Kasumi-1 (cell line): ENCODE measurements at places on chromosomes 11 and 22.

DNA sequence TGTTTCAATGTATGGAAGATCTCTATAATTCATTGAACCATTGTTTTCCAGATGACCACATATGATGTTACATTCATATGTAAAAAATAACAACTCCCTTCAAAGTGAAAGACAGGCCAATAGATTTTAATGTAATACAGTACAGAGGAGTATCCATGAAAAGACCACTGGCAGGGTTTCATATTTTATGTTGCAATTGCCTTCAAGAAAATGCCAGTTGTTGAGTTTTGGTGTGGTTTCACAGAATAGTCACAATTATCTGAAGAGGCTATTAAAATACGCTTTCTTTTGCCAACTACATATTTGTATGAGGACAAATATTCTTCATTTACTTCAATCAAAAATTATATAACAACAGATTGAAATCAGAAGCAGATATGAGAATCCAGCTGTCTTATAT, 14.3 kb downstream of the AMOTL1 start:
- DNase-seq: no peak

DNA sequence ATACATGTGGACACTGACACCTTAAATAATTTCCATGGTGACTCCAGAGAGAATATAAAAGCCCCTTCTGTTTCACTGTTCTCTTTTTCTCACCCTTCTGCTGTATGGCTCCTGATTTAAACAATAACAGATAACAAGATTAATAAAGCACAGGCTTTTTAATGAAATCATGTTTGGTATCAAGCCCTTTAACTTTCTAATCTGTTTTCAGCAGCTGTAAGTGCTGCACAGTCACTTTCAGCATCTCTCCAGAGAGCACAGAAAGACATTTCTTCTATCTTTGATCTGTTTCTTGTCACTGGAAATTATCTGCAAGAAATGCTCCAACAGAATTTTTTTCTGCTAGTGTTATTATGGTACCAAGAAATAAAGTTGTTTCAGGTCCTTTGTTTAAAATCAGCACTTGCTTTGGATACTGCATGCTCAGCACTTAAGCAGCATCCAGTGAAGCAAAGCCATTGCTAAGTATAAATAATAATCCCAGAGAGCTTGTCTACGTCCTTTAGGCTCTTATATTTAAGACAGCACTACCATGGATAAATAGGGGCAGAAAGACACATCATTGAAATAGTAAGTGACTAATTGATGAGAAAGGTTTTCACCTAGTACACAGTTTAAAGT, 134.2 kb upstream of the CARD18 start:
- no peak for DNase-seq

DNA sequence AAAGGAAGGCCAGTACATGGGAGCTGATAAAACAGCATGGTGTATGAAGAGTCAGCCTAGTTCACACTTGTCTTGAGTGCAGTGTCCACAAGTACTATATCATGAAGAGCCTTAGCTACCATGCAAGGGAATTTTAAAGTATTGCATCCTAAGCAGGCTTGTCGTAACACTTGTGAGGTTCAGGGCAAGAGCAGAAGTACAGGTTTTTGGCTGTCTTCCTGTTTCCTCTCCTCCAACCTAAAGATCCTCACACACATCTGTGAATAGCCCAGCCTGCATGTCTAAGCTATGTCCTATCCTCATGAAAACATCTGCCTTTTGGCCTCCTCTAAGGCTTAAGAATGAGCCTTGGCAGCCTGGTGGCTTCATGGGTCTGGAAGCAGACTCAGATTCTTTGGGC, 34.6 kb upstream of the TMEM123 start:
- DNase-seq: no peak

- no peak for DNase-seq
These were observed 546.0 kb downstream of the METTL15 start for GRCh38 chr11:28654191-28654590.

DNA sequence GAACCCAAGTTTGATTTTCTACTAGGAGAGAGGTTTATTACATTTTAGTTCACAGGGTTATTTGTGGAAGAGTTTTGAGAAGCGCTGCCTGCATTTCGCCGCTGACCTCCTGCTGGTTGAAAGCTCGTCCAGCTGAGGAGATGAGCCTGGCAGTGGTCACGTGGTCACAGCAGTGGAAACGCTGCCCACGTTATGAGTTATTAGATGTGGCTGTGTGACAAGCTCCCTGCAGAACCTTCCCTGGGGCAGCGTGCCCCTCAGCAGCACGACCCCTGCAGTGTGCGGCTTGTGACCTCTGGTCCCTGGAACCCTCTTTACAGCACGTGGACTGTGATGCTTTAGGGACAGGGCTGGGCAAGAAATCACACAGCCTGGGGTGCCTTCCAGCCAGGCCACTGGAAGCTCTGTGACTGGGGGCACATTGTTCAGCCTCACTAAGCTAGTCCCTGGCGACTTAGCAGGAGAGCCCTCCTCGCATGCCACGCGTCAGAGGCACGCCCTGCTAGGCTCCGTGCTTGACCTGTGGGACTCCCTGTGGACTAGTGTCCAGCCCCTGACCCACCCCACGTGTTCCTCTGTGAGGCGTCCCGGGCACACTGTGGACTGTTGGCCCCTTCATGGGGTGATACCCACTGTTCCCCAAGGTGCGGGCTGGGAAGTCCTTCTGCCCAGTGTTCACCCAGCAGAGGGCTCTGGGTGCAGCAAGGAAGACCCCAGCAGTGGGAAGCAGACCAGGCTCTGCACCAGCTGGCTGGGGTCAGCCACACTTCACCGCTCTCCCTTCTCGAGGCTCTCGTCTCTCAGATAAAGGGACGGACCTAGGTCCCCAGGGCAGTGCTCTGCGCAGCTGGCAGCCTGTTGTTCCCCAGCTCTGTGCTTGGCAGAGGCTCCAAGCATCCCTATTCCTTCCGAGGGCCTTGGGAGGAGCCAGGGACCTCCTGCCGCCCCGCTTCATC, 349.5 kb downstream of the TBC1D22A start:
- no peak for DNase-seq

GRCh38 chr11:89493431-89493830, 2.3 kb upstream of the NOX4 start:
- DNase-seq: no peak

GRCh38 chr22:23751441-23751996, 607 bp upstream of the ZNF70 start:
- DNase-seq: no peak

- DNase-seq: no peak
These were observed 6.5 kb upstream of the ALDH3B2 start for GRCh38 chr11:67680696-67681470.

DNA sequence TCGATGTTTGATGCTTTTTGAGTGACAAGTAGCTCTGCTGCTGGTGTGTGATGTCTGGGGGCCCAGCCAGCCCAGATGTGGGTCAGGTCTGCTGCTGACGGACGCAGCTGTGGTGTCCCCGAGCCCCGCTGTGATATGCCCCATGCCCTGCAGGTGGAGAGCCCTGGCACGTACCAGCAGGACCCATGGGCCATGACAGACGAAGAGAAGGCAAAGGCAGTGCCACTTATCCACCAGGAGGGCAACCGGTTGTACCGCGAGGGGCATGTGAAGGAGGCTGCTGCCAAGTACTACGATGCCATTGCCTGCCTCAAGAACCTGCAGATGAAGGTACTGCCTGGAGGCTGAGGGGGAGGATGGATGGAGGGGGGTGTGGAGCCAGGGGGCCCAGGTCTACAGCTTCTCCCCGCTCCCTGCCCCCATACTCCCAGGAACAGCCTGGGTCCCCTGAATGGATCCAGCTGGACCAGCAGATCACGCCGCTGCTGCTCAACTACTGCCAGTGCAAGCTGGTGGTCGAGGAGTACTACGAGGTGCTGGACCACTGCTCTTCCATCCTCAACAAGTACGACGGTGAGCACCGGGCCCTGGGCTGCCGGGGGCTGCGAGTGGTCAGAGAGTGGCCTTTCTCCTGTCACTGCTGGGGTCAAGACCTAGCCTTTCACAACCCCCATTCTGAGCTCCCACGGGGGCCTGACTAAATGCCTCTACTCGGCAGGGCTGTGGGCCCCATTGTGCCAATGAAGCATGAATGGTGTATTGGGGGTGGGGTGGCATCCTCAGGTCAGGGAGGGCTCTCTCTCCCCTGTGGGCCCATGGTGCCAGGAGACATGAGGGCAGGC, 7.3 kb downstream of the AIP start:
- no peak for DNase-seq

DNA sequence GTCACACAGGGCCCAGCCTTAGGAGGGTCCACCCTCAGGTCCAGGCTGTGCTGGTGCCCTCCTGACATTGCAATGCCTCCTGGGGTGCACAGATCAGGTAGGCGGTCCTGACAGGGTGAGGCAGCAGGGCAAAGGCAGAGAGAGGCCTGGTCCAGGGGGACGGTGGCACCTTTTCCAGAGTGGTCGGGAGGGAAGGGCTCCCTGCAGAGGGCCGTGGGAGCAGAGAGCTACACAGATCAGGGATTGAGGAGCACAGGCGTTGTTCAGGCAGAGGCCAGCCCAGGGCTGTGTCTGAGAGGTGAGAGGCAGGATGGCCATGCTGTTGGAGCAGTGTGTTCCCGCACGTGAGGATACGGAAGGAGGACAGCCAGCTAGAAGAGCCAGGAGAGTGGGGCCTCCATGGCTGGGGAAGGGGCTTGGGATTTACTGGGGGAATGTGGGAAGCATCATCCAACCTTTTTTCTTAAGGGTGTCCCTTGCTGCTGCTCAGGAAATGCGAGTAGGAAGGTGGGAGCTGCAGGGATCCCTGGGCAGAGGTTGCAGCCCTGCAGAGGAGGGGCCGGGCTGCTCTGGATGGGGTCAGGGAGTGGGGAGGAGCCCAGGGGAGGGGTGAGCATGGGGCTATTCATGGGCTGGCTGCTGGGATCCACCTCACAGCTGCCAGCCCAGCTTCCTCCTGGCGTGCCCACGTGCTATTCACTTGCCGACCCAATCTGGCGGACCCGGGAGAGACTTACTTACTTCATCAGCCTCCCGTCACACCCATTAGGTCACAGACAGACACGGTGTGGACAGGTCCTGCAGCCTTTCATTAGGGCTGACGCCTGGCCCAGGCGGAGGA, 1516.4 kb downstream of the TBC1D22A start:
- DNase-seq: no peak

DNA sequence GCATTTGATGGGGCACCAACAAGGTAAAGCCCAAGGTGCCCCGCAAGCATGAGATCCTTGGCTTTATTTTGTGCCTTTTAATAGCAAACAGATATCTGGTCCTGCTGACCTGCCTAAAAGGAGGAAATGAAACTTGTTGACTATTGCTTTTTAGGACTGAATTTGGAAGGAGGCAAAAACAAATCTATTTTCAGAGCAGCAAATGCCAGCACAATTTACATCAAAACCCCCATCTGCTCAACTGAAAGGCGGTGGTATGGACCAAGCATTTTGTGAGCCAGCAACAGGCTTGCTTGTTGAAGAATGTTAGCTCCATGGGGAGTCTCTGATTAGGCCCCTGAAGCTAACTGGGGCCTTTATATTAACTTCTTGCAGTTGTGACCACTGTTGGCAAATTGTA, 192.6 kb upstream of the E2F8 start:
- no peak for DNase-seq

DNA sequence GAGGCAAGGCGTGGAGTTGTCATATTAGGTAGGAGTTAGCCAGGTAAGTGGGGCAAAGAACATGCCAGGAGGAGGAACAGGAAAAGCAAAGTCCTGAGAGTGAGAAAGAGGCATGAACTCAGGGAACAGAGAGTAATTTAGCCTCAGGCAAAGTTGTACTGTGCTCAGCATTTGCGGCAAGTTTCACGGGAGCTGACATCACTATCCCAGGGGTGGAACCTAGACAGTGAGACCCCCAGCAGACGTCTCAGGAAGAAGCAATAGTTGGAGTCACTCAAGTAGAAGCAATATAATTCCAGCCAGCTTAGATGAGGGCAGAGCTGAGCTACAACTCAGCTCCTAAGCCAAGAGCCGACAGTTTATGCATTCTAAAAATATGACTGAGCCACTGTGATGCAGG, 426.0 kb upstream of the ISX start:
- DNase-seq: no peak

DNA sequence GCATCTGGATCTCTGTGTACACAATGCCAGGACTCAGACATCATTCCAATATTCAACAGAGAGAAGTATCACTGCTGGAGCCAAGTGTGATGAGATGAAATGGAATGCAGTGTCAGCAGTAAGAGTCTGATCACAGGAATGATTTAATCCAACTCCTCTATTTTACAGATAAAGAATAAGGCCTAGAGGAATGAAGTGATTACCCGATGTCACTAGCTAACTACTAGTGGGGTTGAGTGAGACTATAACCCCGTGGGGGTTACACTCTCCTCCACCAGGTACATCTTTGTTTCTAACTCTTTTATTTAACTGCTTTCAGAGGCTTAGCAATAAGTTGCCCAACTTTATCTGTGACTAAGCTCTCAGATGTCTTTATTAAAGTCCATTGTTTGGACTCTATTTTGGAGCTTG, 94.2 kb upstream of the FAT3 start:
- no peak for DNase-seq

DNA sequence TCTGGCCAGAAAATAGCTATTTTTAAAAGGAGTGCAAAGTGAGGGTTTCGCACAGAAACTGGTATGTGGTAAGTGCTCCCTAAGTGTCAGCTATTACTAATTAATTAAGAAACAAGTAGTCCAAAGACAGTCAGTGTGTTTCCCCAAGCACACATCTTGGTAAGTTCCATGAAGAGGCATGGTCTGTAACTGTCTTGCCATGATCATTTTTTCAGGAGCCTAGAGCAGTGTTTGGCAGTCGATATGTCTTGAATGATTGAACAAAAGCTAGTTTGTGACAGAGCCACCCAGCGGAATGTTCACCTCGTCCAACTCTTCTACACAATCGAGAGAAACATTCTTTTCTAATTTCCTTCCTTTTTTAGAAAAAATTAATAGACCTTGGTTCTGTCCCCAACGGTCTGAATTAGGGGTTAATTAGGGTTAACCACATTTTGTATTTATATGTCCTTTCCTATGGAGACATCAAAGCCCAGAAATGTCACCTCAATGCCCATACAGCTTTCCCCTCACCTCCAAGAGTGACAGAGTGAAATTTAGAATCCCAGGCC, 57.6 kb upstream of the FTH1 start:
- no peak for DNase-seq

- no peak for DNase-seq
These were observed 124.5 kb downstream of the KCNQ1 start for GRCh38 chr11:2569321-2569721.

DNA sequence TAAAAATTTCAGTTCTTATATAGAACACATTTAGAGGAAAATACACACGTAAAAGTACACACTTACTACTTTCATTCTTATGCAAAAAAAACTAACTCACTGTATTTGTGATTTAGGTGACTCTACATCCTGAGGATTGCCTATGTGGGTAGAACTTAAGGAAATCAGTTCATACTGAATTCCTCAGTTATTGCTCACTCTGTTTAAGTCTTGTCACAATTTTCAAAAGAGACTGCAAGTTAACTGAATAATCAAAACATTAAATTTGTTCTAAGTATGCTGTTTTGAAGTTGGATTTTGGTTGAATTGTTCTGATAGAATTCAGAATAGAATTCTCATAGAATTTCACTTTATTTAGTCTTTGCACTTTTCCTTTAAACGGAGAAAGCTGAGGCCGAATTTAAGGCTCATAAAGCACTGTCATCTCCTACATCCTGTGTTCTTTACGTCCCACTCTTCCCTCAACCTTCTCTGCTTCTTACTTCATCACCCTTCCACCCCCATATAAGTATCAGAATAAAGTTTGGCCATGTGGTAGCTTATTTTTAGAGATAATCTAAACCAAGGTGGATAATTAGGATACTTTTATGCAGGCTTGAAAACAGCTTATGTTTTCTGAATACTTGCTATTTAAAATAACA, 59.8 kb downstream of the APOL5 start:
- DNase-seq: no peak

- DNase-seq: no peak
These were observed 405.3 kb upstream of the CCDC90B start for GRCh38 chr11:83691451-83691950.
